HuH-7.5 (cell line): ENCODE measurements at places on chromosomes 12 and 14.

DNA sequence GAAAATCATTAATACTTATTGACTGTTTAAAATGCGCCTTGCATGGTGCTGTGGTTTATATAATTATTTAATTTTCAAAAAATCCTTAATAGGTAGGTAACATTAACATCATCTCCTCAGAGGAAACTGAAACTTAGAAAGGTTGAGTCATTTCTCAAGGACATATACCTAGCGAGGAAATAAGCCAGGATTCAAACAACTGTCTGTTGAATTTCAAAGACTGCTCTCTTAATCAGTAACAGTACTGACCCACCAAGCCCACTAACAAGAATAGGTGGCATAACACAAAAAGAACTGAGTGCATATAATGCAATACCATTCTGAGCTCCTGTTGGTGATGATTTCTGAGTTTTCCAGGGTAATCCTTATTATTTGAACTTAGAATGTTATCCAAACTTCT lies 174.3 kb downstream of the SOX5 start:
- DNase-seq = no peak

DNA sequence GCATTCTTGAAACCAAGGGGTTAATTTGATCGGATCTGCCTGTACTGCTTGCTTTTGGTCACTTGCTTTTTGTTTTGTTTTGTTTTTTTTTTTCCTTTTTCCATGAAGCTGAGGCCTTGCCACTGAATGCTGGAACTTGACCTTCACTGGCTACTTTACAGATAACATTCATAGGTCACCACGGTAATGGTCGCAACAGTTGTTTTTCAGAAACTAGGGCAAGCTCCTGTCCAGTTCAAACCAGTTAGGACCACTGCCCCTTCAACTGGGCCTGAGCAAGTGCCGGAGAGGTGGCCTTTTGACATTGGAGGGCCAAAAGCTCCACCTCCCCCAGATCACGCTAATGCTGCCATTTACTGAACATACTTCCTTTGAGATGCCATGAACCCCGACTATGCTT lies 147.6 kb downstream of the FOXN3 start:
- DNase-seq = no peak

- no peak for DNase-seq
Observed at GRCh38 chr12:62744551-62744950, 190.4 kb downstream of the PPM1H start.

GRCh38 chr12:124357616-124358015 lies 62.7 kb downstream of the RFLNA start:
- DNase-seq = no peak

DNA sequence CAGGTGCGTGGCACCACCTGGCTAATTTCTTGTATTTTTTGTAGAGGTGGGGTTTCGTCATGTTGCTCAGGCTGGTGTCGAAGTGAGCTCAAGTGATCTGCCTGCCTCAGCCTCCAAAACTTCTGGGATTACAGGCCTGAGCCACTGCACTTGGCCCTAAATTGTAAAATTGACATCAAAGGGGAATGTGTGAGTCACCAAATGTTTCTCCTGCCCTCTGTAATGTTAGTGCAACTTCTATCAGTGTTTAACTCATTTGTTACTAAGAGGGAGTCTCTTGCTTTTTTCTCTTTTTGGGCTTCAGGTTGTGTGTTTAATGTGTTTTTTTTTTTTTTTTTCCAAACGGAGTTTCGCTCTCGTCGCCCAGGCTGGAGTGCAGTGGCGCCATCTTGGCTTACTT lies 2.3 kb downstream of the TULP3 start:
- no peak for DNase-seq

GRCh38 chr12:95351748-95352147 lies 122.2 kb upstream of the METAP2 start:
- no peak for DNase-seq

DNA sequence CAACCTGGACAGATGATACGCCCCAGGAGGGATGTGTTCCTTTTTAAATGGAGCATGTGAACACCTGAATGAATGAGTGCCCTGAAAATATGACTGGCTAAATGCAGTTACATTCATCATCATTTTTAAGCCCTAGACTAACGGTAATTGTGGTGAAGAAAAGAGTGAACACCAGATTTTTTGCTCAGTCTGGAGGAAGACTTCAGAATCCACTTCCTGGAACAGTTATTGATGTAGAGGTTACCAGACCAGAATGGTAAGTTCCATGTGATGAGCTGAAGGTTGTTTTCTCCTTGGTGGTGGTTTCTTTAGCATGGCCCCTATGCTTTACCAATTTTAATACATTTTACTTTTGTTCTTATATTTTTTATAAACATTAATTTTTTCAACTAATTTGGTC lies 29.3 kb downstream of the PIWIL1 start:
- DNase-seq = no peak

DNA sequence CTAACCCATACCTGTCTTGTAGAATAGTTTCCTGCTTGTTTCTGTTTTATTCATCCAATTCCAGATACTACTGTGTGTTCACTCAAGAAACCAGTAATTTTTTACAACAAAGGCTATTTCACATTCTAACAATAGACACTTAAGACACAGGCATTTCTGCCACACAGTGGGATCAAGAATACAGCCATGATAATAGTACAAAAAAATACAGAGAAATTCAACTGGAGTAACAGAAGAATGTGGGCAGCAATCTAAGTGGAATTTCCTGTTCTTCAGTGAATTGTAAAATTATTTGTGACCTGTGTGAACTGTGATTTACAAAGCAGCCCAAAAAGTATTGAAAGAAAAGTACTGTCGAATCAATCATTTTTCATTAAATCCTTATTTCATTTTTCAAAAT lies 282.9 kb downstream of the CCER1 start:
- DNase-seq = no peak

DNA sequence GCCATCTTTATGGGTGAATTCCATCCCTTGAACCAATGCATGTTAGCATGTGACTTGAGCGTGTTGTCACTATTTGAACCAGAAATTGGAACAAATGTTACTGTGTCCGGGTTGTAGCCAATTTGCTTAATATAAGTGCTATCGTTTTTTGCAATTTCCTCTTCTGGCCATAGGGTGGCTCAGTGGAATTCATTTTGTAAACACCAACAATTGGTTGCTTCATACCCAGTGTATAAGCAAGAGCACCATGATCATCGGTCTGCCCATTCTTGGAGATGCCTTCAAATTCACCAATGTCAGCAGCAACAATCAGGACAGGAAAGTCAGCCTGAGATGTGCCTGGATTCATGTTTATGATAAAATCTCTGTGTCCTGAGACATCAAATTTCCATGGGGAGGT lies 5.0 kb upstream of the NEDD1 start:
- no peak for DNase-seq

GRCh38 chr12:59597385-59597781 lies 1.6 kb downstream of the SLC16A7 start:
- DNase-seq = peak; percentile 15

DNA sequence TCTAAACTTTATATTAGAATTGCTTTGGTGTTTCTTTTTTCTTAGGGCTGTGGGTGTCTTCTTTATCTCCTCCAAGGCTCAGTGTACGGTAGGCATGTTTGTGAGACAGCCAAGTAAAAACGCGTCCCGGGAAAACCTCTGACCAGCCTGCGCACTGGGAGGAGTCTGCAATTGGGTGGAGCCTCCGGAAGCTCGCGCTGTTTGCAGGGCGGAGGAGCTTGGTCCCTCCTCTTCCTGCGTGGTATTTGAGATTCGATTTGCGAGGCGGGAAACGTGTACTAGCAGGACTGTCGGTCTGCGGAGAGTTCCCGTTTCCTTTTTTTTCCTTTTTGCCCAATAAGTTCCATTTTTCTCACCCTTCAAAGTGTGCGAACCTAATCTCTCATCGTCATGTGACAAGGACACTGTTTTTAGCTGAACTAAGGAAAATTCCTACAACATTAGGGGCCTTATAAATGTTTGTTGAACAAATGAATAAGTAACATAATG lies 182.1 kb upstream of the OTX2 start:
- DNase-seq = no peak

DNA sequence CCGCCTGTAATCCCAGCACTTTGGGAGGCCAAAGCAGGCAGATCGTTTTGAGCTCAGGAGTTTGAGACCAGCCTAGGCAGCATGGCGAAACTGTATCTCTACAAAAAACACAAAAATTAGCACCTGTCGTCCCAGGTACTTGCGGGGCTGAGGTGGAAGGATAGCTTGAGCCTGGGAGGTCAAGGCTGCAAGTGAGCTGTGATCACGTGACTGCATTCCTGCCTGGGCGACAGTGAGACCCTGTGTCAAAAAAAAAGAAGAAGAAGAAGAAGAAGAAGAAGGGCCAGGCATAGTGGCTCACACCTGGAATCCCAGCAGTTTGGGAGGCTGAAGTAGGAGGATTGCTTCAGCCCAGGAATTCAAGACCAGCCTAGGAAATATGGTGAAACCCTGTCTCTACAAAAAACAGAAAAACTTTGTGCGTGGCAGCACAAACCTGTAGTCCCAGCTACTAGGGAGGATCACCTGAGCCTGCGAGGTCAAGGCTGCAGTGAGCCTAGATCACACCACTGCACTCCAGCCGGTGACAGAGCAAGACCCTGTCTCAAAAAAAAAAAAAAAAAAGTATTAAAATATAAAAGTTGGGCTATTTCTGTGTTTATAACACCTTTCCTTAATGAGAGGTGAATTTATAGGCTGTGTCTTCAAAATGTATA lies 15.5 kb downstream of the RXYLT1 start:
- DNase-seq = no peak

GRCh38 chr12:75996861-75997447 lies 34.6 kb downstream of the PHLDA1 start:
- no peak for DNase-seq

DNA sequence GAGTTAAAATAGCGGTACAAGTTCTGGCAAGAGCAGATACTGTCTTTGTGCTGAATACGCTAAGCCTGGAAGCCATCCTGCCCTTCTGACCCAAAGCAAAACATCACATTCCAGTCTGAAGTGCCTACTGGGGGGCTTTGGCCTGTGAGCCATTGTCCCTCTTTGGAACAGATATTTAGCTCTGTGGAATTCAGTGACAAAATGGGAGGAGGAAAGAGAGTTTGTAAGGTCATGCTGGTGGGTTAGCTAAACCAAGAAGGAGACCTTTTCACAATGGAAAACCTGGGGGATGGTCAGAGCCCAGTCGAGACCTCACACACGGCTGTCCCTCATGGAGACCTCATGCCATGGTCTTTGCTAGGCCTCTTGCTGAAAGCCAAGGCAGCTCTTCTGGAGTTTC lies 18.5 kb downstream of the EMP1 start:
- DNase-seq = no peak

DNA sequence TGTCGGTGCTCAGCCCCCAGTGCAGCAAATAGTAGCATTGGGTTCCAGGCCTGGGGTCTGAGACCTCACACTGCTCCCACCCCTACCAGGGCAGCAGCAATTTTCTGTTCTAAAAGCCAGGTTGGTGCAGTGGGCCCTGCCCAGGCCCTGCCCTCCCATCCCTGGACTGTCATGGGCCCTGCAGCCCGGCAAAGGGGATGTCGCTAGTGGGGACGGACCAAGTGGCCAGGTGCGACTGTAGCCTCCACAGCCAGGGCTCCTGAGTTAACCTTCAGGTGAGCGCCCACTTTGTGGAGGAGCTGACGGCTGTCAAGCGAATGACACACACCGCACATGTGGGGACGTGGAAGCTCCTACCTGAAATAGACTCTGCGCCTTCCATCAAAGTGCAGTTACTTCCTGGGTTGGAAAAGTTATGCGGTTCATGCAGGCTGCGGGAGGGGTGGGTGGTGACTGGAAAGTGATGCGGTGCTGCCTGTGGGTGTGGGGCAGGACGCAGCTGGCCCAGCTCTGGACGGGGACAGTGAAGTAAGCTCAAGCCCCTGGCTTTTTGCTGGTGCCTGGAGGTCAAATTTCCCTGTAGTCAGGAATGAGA lies 1.5 kb downstream of the INF2 start:
- DNase-seq = no peak

- no peak for DNase-seq
Observed at GRCh38 chr14:30240018-30240417, 312.4 kb upstream of the PRKD1 start.

DNA sequence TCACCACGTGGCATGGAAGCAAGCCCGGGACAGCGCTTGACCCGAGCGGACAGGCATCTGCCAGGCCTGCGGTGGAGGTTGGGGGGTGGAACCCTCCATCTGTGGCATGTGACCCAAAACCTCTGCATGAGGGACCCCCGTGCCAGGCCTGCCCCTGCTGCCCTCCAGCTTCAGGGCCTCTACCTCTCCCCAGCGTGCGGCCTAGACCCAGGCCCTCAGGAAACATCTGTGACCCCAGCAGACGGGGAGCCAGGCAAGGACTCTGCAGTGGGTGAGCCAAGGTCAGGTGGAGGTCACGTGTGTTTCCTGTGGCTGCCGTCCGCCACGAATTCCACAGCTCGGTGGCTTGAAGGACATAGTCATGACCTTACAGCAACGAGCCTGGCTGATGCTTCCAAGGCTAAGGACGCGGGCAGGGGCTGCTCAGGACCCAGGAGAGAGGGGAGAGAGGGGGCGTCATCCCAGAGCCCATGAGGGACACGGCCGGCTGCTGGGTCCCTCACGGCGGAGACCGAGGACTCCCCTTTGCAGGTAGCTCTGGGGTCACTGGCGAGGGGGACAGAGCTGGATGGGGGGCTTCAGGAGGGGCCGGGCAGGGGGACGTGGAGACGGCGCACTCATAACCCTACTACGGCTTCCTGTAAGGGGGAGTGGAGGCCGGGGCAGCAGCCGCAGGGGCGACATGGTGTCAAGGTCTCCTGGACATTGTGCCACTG lies 91.5 kb downstream of the GALNT9 start:
- DNase-seq = no peak

DNA sequence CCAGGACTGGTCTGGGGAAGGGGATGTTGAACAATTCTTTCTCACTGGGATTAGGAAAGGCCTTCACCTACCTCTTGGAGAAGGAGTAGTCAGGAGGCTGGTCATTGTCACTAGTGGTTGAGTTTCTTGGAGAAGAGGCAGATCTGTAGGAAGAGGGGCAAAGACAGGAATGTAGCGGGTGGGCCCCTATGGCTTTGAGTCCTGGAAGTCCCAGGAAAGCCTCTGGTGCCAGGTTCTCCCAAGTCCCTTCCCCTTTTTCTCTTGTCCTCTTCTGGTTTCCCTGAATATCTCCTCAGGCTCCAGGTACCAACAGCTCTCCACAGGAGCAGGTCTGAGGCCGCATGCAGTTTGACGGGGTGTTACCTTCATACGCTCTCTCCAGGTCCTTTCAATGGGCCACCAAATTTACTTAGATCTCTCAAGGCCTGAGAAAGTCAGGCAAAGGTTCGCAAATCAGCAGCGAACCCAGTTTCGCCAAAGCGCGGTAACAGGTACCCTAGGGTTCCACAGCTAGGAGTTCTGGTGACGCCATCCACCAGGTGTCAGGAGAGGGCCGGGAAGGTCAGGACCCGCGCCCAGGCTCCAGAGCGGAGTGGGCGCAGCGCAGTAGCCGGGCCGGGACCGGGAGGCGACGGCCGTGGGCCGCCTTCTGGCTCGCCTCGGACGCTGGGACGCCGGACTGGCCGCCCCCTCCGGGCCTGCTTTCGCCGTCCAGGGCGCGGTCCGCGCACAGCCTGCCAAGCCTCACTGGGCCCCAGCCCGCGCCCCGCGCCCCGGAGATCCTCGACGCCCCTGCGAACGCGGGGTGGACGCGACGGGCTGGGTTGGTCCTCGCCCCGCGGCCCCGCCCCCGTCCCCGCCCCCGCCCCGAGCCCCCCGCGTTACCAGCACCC lies 795 bp downstream of the SMAGP start:
- peak; percentile 79 for DNase-seq

GRCh38 chr14:64952598-64953309 lies 10.2 kb upstream of the GPX2 start:
- no peak for DNase-seq

GRCh38 chr12:58349161-58349560 lies 407.8 kb downstream of the ATP23 start:
- DNase-seq = no peak
